Stimulated activated CD8-positive, alpha-beta memory T cell treated with anti-CD3 and anti-CD28 coated beads, Interleukin-7, amount 100 ng/mL, for 48 hours (primary cell): ENCODE measurements at places on chromosomes 2 and 18.
A peak's percentile ranks its signal among the peaks of the same experiment; 100 is the strongest.

DNA sequence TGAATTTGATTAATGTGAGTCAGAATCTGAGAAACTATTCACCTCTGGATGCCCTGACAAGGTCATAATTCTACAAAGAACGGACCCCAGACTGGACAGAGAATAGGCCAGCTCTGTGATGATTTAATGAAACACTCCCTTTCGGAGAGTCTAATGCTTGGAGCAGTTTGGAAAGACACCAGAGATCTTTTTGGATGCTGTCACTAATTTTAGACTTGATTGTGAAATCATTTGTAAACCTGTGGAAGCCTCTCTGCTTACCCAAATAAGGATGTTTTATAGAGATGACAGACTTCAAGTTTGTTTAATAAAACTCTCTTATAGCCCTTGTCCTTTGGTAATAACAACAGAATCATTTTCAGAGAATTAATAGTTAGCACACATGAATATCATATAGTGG, 83.5 kb downstream of the MYL12B start:
- DNase-seq: no peak

- peak; percentile 10 for DNase-seq
Measured at GRCh38 chr2:64453770-64454385, at the start of gene LGALSL. Gene LGALSL, plus strand, starts transcription at chr2:64454162. Its CDS starts 384 bp downstream, at chr2:64454546.

- no peak for DNase-seq
Measured at GRCh38 chr2:21431078-21431477, 307.3 kb downstream of the TDRD15 start.

GRCh38 chr2:216842636-216843035, 17.2 kb downstream of the TNP1 start:
- no peak for DNase-seq

DNA sequence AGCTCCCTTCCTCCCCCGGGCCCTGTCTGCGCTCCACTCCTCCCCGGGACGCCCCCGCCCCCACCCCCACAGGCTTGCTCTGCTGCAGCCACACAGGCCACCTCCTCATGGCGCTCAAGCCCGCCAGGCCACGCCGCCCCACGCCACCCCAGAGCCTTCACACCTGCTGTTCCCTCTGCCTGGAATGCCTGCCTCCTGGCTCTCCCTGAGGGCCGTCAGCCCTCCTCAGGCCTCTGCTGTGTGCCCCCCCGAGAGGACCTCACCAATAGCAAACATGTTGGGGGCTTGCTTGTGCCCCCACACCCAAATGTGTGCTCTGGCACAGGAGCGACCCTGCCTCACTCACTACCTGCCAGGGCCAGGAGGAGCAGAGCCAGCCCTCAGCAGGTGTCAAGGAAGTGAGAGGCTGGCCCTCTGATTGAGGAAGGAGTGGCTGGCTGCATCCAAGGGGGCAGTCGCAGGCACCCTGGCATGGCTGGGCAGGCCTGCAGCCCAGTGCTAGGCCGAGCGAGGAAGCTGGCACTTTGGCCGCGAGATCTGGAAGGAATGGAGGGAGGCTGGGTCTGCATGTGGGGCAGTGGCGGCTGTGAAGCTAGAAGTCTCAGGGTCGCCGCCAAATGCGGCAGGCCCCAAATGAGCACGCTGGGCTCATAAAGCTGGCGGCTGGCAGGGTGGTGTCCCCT, 86.5 kb downstream of the INHBB start:
- DNase-seq: no peak
